Glutamatergic neuron (in vitro differentiated cells): ENCODE measurements at places on chromosomes 1 and 21. TPM values are rescaled to one million over a fixed set of nuclear protein-coding genes. Genes with fewer than 3 reads are reported as not detected.

DNA sequence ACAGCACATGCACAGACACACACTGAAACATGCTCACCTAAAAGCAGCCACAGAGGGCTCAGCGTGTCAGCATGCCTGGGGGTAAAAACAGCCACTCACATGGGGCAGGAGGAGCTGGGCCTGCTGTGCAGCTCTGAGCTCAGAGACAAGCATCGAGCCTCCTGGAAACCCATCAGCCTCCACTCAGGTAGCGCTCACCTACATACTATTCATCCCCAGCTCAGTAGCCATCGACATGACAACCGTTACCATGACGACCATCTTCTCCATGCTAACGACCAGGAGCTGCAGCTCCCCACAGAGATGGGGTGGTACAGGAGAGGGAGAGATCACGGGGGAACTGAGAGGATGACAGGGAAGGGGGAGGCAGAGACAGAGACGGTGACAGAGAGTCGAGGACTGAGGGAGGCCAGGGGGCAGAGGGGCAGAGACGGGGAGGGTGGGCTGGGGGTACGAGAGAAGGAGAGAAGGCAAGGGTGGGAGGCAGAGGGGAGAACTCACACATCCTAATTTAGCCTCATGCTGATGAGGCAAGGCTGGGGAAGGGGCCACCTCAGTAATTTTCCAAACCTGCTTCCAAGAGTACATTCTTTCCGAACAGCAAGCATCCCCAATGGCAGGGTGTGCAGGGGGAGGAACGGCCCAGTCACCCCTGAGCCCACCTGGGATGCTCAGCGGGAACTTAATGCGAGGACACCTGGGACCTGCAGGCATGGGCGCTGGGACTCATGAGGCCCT is 28.4 kb downstream of the SDC3 start:
- peak; percentile 40 for DNase-seq

The PRELP gene
- total RNA-seq = not detected

The CR1L gene
- not detected for total RNA-seq

DNA sequence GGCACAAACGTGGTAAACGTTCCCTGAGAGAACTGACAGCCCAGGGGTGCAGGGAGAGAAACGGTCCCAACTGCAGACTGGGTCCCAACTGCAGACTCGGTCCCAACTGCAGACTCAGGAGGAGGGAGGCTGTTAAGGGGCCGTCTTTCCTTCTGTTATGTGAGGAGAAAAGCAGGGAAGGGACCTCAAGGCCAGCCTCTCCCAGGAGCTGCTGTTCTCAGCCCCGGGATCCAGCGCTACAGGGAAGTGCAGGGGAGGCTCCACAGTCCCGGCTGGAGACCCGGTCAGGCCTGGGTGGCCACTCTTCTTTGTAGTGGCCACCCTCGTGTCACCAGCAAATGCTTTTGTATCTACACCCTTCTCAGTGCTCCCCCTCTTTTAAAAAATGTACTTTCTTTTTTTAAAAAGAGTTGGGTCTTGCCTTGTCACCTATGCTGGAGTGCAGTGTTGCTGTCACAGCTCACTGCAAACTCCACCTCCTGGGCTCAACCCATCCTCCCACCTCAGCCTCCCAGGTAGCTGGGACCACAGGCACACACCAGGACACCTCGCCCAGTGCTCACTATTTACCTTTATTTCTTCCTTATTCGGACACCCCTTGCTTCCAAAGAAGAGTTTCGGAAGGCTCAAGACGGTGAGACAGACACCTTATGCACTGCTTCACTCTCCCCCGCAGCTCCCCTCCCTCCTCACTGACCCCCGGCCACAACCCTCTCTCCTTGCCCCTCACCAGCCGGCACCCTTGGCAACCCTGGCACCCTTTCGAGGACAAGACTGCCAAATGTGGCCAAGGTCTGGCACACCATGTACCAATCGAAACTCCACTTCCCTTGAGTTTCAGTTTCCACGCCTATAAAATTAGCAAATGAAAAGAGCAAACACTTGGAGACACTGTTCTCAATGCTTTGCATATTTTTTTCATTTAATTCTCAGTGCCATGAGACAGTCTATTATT is 21.8 kb downstream of the CAPN2 start:
- no peak for DNase-seq

- no peak for DNase-seq
Measured at GRCh38 chr1:7497107-7497637, 273.9 kb upstream of the VAMP3 start.

- no peak for DNase-seq
Measured at GRCh38 chr1:116125758-116126157, 14.6 kb downstream of the MAB21L3 start.

DNA sequence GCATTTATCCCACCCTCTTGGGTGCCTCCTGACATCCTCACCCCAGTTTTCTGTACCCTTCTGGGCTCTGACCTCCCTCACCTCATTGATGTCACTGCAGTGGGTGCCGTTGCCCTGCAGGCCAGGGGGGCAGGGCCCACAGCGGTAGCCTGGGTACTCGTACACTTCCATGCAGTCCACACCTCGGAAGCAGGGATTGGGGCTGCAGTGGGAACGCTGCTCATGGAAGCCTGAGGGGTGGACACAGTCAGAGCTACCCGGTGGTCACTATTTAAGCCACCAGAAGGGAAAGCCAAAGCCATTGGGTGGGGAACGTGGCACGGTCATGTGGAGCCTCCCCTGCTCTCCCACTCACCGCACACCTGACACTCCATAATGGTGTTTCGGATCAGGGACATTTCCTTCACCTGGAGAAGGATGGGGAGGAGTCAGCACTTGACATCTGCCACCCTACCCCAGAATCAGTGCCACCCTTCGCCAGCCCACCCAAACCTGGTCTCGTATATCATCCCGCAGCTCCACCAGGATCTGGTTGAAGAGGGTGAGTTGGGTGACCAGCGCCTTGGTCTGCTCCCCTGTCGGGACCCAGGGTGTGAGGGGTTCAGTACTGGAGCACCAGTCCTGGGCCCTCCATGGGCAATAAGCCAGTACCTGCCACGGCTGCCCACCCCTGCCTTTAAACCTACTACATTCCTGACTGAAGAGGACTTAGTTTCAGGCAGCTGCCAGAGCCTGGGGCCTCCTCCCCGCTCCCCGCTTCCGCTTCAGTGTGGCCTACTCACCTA is 4.8 kb downstream of the THBS3 start:
- DNase-seq = no peak

DNA sequence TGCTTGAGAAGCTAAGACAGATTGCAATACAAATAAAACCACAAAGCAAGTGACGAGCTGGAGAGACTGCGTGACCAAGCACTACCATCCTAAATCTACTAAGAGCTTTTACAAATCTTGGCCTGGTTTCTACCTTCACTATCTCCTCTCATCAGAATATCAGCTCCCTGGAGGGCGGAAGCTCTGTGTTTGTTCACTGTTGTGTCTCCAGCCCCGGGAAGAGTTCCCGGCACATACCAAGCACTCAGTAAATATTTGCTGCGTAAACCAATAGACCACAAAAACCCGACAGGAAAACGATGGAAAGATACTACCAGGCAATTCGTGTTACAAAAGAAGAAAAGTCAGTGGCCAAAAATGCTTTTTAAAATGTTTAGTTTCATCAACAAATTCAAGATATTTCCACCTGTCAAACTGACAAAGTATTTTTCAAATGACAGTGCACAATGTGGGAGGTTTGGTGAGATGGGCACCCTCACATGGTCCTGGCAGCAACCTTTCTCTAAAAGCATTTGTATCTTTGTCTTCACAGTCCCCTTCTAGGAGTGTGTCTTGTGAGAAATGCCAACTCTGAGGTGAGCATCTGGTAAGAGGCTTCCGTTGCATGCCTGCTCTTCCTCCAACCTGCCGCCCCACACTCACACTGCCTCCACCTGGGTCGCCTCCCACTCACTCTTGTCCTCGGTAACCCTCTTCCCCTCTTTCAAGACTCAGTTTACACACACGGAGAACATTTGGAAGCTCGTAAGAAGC is 34.7 kb downstream of the SLC1A7 start:
- DNase-seq = no peak

DNA sequence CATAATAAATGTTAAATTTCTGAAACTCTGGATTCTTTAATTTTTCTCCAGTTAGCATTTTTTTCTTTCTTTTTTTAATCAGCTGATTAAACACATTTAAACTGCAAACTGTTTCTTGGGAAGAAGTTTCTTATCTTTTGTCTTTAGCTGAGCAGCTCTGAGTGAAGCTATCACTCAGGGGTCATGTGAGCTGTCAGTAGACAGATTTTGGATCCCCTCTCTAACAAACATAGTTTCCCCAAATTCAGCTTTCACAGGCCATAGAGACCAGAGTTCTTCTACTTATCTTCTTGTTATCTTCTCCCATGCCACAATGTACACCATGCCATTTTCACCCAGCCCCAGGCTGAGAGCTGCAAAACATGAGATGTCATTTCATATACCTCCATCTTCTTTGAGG is 148.9 kb downstream of the CDC42BPA start:
- no peak for DNase-seq

DNA sequence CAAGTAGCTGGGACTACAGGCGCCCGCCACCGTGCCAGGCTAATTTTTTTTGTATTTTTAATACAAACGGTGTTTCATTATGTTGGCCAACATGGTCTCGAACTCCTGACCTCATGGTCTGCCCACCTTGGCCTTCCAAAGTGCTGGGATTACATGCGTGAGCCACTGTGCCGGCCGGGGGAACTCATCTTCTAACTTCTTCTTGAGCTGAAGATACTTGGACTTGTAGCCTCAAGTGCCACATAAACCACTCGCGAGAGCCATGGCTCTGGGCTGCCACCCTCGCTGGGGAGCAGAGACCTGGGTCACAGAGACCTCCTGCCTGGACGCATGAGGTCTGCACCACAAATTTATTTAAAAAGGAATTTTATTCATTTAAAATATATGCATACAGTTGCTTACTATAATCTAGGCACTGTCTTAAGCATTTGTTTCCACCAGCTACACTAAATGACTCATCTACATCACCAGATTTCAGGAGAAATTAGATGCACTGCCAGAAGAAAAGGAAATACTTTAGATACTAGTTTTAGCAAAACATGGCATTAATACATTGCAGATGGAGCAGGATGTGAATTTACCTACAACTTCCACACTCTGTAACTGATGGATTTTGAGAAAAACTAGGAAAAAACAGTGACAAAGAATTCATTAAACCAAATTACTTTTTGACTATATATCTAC is 29.9 kb upstream of the PUM1 start:
- no peak for DNase-seq

The DENND2C gene
- 0.54 TPM for total RNA-seq

The FABP3 gene
- 148 TPM for total RNA-seq

DNA sequence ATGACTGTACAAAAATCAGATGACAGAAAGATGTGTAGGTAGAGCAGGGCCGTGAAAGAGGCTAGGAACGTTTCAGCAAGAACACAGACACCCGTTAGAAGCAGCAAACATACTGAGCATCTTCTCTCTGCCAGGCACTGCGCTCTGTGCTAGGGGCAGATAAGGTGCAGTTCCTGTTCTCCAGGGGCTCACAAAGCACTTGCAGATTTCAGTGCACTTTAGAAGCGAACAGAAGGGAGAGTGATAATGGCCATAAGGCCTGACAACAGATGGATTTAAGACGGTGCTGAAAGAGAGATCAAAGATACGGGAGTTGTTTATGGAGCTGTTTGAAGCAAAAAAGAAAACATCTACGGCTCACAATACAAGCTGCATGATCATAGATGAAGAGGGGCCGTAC is 200.3 kb upstream of the FOXD3 start:
- peak; percentile 29 for DNase-seq

The TNFSF4 gene
- 0.34 TPM for total RNA-seq

DNA sequence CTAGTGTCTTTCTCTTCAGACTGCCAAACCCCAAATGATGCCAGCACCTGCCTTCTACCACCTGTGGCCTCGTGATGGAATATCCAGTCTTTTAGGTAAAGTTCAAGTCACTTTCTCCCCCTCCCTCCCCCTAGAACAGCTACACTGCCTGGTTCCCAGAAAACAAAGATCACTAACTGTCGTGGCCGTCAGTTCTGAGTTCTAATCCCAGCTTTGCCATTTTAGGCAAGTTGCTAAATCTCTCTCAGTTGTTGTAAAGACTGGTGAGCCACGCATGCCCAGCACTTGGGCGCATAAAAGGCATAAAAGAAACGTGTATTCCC is 648 bp upstream of the TRAPPC3 start:
- no peak for DNase-seq

DNA sequence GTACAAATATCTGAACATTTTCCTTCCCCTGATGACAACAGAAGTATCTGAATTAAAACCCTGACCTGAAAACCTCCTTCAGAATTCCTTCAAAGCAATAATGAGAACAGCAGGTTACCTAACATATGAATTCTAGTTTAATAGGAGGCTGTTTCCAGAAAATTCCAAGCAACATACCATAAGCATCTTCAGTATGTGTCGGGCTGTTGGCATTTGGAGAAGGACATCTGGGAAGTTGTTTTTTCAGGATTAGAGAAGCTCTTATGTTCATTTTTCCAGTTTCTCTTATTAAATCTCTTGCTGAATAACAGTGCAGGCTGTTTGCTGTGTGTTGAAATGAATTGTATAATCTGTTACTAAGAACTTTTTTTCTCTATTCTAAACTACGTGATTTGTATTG is 101.5 kb downstream of the PLA2G4A start:
- DNase-seq = no peak

The PPIAL4G gene
- 0.61 TPM for total RNA-seq

DNA sequence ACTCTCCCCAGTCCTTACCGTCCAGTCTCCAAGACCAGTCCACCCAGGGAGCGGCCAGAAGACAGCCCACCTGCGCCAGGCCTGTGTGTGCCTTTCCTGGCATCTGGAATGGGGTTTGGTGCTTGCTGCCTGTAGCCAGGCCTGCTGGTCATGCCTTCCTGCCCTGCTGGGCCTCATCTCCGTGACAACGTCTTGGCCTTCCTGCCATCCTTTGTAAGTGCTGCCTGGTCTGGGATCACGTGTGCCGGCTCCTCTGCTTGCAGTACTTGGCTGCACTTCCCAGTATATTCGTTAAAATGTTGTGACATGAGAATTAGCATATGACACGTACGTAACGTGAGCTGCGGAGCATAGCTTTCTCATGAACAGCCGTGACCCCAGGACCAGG is 145.3 kb upstream of the COL6A1 start:
- no peak for DNase-seq

DNA sequence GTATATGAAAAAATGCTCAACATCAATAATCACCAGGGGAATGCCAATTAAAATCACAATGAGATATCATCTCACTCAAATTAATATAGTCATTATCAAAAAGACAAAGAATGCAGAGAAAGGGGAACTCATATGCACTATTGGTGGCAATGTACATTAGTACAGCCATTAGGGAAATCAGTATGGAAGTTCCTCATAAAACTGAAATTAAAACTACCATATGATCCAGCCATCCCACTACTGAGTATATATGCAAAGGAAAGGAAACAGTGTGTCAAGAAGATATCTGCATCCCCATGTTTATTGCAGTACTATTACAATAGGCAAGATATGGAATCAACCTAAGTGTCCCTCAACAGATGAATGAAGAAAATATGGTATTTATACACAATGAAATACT is 32.1 kb upstream of the TEKT2 start:
- DNase-seq = no peak
